ENCODE measurements at places on chromosomes 1 and 21.

GRCh38 chr1:220990427-220991339, 111.4 kb downstream of the HLX start:
- DNase-seq, result peak; percentile 81

- DNase-seq, result peak; percentile 32
Measured at GRCh38 chr1:228852024-228852423, 116.7 kb downstream of the RHOU start.

DNA sequence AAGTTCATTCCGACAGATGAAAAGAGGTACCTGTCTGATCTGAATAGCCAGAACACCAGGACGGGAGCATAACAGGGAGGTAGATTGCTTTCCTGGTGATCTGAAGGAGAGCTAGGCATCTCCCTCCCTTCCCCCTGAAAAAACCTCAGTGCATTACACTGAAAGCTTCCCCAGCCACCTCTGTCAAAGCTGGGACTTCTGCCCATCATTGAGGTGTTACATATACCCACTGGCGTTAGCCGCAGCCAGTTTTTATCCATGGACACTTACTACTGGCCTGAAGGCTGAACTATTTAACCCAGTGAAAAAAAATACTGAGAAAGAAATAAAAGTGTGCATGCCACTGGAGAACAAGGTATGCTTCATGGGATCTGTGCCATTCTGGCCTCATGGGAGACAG, 568.3 kb upstream of the ADAMTS5 start:
- no peak for DNase-seq

DNA sequence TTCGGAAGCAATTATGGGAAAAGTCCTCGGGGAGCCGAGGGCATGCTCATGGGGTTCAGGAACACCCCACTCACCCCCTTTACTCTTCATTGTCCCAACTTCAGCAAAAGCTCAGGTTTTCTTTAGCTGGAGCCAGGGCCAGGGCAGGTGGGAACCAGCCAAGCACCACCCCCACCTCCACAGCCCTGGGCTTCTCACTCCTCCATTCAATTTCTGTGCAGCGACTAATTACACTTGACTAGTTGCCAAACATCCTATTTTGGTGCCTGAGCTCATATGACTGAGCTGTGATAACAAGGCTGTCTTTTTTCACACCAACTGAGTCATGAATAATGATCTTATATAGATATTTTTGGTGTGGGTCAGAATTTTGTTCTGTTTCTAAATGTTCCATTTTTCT, 257.2 kb upstream of the AJAP1 start:
- no peak for DNase-seq

- no peak for DNase-seq
Measured at GRCh38 chr1:14137411-14138134, 437.6 kb downstream of the PRDM2 start.

DNA sequence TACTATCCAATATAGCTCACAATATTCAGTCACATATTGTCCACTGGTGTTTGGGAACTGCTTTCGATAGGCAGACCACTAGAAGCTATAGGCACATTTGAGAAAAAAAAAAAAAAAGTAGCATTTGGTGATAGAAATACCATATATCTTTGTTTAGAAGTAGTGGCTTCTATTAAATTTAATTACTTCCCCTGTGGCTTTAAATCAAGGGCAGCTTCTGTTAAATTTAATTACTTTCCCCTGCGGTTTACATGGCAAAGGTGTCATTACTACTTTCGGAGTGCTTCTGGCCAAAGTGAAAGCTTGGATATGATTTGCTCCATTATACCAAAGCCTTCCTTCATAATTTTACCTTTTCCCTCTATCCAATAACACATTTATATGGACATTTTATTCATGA, 229.9 kb downstream of the TTLL7 start:
- no peak for DNase-seq

- no peak for DNase-seq
Measured at GRCh38 chr1:52769346-52770033, 43.2 kb downstream of the ZYG11B start.

DNA sequence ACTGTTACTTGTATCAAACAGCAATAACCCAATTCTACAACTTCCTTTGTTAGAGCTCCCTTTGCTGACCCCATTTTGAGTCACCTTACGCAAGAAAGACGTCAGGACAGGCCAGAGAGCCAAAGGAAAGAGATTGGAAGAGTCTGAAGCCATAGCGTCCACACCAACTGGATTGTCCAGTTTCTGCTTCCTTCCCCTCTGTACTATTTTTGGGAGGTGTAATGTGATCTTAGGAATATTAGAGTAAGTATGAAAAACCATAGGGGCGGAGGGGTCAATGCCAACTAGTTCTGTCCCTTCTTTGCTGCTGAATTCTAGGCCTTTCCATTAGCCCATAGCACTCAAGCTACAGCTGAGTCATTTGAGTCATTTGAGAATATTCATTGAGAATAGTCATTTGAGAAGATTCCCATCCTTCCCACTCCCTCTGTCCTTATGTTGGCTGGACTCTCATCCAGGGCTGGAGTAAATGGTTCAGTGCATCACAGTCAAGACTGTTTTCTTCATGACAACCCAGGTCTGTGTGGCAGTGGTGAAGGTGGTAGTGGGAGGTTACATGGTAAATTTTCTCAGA, 14.8 kb upstream of the NFIA start:
- no peak for DNase-seq

DNA sequence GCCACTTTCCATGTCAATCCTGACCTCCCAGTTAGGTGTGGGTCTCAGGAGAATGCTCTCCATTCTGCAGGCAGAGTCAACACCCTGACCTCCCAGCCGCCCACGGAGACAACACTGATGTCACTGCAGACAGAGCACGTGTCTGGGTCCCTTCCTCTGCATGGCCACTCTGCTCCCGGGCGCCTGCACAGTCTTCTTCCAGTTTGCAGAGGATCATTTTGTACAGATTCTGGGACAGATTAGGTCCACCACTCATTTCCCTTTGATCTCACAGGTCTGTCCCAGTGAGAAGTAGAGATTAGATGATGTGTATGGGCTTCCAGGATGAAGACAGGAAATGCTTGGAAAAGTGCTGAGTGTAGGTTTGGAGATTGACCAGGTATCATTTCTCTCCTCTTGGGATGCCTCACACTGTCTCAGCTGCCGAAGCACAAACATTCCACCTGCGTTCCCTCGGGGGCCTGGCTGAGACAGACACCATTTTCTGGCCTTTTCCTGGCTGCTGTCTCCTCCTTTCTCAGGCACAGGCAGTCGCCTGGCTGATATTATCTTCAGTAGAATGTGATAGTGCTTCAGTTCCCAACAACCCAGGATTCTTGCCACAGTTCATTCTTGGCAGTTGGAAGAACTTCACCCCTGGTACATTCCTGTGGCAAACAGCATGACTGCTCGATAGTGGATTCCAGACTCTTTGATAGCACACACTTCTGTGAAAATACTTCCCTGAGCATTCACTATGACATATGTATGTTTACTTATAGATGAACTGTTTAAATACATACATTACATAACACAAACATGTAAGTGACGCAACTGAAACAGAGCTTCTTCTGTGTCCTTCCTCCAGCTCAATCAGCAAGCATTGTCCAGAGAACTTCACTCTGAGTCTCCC, 7.9 kb downstream of the MYBPHL start:
- DNase-seq, result no peak

DNA sequence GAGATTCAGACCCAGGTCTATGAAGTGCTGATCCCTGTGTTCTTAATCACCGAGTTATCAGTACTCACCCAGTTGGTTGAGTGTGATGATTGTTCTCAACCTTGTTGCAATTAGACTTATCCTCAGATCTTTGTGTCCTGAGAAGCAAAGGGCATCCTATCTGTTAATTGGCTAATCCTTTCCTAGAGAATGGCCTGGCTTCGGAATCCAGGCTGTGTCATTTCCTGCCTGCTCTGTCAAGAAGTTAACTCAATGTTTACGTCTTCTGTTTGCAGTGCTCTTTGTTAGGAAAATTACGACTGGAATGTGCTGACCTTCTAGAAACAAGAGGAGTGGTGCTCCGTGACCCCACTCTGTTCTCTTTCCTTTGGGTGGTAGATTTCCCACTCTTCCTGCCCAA, 14.7 kb downstream of the GAS5 start:
- DNase-seq, result peak; percentile 73

DNA sequence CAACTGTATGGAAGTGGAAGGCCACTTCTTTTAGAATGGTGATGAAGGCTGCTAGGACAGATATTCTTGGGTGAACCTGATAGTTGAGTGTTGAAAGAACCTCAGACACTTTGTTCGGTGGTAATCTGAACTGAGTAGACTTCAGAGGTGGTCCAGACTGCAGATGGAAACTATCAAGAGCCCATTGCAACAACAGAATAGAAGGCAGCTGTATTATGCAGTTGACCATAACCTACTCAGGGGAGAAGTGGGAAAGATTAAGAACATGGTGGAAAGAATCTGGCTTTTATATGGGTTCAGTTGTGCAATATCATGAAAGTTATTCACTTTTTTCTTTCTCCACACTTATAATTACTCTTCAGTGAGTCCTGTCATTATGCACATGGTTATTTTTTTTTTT, 194.0 kb downstream of the KCNK2 start:
- no peak for DNase-seq
